ENCODE measurements at places on chromosomes 1 and 21. TPM values are rescaled to one million over a fixed set of nuclear protein-coding genes. Genes with fewer than 3 reads are reported as not detected.

GRCh38 chr21:38306433-38307141 lies 49.8 kb downstream of the KCNJ15 start:
- H3K27ac ChIP-seq = peak overlapping the region; percentile 61
- H3K4me1 ChIP-seq = peaks cover 22% of the 10 kb centered on the region
- no peaks in the 10 kb centered on the region for H3K27me3 ChIP-seq
- H3K36me3 ChIP-seq = no peaks in the 10 kb centered on the region

DNA sequence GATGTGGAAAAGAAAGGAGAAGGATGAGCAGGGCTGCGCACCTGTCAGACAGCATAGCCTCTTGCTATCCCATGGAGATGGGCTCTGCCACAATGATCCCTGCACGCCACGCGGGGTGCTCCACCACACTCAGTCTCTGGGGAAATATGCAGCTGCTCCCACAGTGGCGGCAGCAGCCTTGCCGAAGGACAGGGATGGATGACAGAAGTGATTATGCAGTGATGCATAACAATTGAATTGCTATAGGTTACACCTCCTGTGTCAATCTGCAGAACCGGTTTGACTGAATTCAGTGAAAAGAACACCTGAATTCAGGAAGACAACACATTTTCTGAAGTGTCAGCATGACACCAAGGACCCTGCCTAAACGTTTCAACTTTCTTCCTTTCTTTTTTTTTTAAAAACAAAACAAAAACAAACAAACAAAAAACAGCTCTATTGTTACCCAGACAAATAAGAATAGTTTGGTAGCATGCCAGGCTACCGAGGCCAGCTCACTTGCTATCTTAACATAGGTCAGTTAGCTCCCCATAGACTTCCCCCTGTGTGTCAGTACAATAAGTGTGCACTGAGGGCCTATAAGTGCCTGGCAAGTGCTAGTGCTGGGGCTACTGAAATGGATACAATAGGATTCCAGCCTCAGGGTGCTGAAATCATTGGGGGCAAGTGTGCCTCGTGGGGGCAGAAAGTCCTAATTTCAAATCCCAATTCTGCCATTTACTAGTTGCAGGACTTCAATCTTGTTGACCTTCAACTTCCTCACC lies 127.6 kb upstream of the LMO4 start:
- no peak overlapping the region for H3K27ac ChIP-seq
- peaks cover 38% of the 10 kb centered on the region for H3K27me3 ChIP-seq
- DNase-seq = no peak
- H3K36me3 ChIP-seq = no peaks in the 10 kb centered on the region
- peaks cover 9% of the 10 kb centered on the region for H3K4me1 ChIP-seq

- no peak for DNase-seq
- H3K27ac ChIP-seq = no peak overlapping the region
- no peaks in the 10 kb centered on the region for H3K36me3 ChIP-seq
- H3K27me3 ChIP-seq = no peaks in the 10 kb centered on the region
- no peak overlapping the region for H3K4me3 ChIP-seq
- no peaks in the 10 kb centered on the region for H3K4me1 ChIP-seq
Measured at GRCh38 chr1:9058465-9058864, 11.0 kb downstream of the SLC2A5 start.

The CLEC20A gene
- total RNA-seq = not detected

DNA sequence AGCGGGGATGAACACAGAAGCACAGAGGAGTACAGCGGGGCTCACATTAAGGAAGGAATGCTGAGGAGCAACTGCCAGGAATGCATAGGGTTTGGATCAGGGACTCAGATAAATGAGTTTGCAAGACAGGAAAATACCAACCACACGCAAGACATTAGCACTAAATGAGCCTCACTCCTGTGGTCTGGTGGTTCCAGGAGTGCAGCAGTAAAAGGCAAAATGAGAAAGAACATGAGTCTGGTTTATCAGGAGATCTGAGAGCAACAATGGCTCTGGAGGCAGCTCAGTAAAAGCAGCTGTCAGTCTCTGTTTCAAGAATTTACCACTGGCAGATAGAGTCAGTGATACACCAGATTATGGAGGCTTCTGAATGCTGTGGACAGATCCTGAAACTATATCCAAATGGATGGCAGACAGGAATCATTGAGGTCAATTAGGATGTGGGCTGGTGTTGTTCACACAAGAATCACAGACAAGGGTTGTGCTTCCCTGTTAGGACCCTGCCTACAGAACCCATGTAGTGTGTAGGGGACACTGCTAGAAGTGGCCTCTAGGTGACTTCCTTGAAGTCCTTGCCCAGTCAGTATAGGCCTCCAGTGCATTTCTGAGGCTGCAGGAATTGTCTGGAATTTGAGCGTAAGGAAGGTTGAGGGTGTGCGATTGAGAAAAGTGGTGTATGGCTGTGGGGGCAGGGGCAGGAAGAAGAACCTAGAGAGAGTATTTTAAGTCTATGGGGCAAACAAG lies 50.3 kb downstream of the CASQ2 start:
- peaks cover 38% of the 10 kb centered on the region for H3K4me1 ChIP-seq
- no peak for DNase-seq
- no peaks in the 10 kb centered on the region for H3K27me3 ChIP-seq
- H3K27ac ChIP-seq = peak overlapping the region; percentile 60

GRCh38 chr1:21346365-21347071 lies 56.3 kb upstream of the ECE1 start:
- H3K36me3 ChIP-seq = no peaks in the 10 kb centered on the region
- H3K27me3 ChIP-seq = peaks cover 15% of the 10 kb centered on the region
- DNase-seq = no peak
- no peak overlapping the region for H3K27ac ChIP-seq
- no peak overlapping the region for H3K4me3 ChIP-seq
- peaks cover 15% of the 10 kb centered on the region for H3K4me1 ChIP-seq

The ADAM30 gene
- not detected for total RNA-seq

DNA sequence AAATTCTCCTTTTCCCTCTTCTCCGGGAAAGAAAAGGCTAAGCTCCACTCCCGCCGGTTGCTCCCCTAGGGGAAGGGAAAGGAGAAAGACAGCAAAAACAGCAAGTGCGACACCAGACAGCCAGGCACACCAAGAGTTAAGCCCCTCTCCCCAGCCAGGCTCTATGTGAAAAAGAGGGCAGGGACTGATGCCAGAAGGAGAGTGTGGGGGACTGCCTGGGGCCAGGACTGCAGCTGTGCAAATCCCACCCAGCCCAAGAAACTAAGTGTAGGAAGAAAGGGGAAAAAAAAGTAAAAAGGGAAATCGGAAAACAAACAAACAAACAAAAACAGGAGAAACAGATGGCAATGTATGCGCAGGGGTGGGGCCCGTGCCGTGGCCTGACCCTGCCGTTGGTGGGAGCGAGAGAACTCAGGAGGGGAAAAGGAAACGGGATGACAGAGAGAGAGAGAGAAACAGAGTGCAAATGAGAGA lies 27.7 kb upstream of the FMO1 start:
- H3K4me1 ChIP-seq = peaks cover 37% of the 10 kb centered on the region
- H3K27ac ChIP-seq = peak overlapping the region; percentile 94
- H3K36me3 ChIP-seq = no peaks in the 10 kb centered on the region
- H3K27me3 ChIP-seq = no peaks in the 10 kb centered on the region
- peak overlapping the region; percentile 64 for H3K4me3 ChIP-seq

DNA sequence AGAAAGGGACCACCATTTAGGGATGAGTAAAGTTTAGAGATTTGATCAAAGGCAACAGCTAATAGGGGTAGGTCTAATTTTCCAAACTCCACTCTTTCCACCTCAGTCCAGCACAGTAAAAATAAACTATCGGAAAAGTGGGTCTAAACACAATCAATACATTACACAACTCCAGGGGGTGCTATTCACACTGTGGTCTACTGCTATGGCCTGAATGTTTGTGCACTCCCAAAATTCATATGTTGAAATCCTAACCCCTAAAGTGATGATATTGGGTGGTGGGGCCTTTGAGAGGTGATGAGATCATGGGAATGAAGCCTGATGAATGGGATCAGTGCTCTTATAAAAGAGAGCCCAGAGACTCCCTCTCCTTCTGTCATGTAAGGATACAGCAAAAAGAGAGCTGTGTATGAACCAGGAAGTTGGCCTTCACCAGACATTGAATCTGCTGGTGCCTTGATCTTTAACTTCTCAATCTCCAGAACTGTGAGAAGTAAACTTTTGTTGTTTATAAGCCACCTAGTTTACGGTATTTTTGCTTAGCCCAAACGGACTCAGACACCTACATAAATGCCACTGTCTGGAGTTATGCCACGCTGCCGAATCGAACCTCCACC lies 193.9 kb downstream of the OMA1 start:
- H3K36me3 ChIP-seq = peaks cover 3% of the 10 kb centered on the region
- H3K4me3 ChIP-seq = no peak overlapping the region
- H3K27ac ChIP-seq = no peak overlapping the region
- DNase-seq = no peak
- no peaks in the 10 kb centered on the region for H3K27me3 ChIP-seq

DNA sequence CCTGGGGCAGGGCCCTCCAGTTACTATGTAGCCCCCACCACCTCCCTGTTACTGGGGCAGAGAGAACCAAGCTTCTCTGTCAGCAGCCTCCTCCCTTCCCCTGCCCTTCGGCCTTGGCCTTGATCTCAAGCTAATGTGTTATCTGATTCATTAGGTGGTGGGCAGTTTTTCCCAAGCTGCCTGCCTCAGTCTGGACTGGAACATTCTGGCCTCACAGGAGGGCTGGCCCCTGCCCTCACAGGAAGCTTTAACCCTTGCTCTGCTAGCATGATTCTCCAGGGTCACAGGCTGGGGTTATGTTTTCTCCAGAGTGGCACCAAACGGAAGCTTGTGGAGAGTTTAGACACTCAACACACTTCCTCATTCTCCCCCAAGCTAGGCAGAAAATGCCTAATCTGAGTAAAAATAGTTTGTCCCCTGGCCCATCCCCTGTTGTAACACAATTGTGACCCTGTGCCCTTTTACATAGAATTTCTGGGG lies 37.2 kb upstream of the SLC6A9 start:
- DNase-seq = no peak
- no peak overlapping the region for H3K27ac ChIP-seq
- no peaks in the 10 kb centered on the region for H3K4me1 ChIP-seq
- no peak overlapping the region for H3K4me3 ChIP-seq

DNA sequence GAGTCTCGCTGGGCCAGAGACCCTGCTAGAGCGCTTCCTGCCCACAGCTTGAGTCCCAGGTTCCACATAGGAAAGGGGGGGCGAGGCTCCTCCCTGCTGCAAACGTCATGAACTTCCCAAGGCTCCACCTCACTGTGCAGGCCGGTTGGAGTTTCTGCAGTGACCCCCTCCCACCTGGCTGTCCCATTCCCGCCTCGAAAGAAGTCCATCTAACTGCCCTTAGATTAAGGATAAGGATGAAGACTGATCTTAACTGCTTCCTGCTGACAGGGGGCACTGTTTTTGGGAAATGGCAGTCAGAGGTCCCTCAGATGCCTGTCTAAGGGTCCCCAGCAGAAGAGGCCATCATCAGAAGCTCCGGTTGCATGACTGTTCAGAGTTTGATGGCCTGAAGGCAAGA lies 62.7 kb downstream of the STUM start:
- peaks cover 5% of the 10 kb centered on the region for H3K27me3 ChIP-seq
- H3K27ac ChIP-seq = no peak overlapping the region
- H3K36me3 ChIP-seq = no peaks in the 10 kb centered on the region
- H3K4me3 ChIP-seq = no peak overlapping the region

The GNG12 gene
- 40.5 TPM for total RNA-seq

- no peak overlapping the region for H3K4me3 ChIP-seq
- no peaks in the 10 kb centered on the region for H3K36me3 ChIP-seq
- no peak for DNase-seq
- no peak overlapping the region for H3K27ac ChIP-seq
- H3K4me1 ChIP-seq = no peaks in the 10 kb centered on the region
Measured at GRCh38 chr1:189217646-189218045, 1260.0 kb downstream of the BRINP3 start.

GRCh38 chr1:78333502-78333901 lies 157.3 kb upstream of the PTGFR start:
- no peak overlapping the region for H3K27ac ChIP-seq
- H3K4me1 ChIP-seq = no peaks in the 10 kb centered on the region
- H3K4me3 ChIP-seq = no peak overlapping the region
- DNase-seq = no peak

DNA sequence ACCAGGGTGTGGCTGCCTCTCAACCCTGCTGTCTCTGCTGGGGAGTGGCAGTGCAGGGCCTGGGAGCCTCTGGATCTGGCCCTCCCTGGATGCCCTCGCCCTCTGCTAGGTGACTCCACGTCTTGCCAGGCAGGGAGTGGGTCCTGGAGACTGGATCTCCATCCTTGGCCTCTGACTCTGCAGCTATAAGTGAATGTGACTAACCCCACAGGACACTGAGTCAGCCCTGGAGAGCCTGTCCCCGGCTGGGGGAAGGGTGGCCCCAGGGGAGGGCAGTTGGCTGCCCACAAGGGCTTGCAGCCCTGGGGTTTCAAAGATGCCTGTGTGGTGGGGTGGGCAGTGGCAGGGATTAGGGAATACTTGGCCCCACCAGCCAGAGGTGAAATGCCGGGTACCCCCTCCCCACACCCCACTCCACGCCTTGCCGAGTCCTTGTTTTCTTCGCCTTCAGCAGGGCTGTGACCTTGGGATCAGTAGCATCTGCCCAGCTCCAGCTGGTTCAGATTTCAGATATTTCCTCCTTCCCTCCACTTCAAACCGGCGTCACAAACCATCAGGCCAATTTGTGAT lies 1.9 kb upstream of the MYBPH start:
- H3K4me1 ChIP-seq = peaks cover 11% of the 10 kb centered on the region
- no peak for DNase-seq
- no peaks in the 10 kb centered on the region for H3K27me3 ChIP-seq
- no peaks in the 10 kb centered on the region for H3K36me3 ChIP-seq
- H3K27ac ChIP-seq = peak overlapping the region; percentile 60
- H3K4me3 ChIP-seq = no peak overlapping the region

- no peak for DNase-seq
- H3K27me3 ChIP-seq = no peaks in the 10 kb centered on the region
- H3K27ac ChIP-seq = no peak overlapping the region
- peaks cover 7% of the 10 kb centered on the region for H3K36me3 ChIP-seq
- H3K4me3 ChIP-seq = no peak overlapping the region
- no peaks in the 10 kb centered on the region for H3K4me1 ChIP-seq
Measured at GRCh38 chr1:80929868-80930508, 870.7 kb upstream of the ADGRL2 start.

DNA sequence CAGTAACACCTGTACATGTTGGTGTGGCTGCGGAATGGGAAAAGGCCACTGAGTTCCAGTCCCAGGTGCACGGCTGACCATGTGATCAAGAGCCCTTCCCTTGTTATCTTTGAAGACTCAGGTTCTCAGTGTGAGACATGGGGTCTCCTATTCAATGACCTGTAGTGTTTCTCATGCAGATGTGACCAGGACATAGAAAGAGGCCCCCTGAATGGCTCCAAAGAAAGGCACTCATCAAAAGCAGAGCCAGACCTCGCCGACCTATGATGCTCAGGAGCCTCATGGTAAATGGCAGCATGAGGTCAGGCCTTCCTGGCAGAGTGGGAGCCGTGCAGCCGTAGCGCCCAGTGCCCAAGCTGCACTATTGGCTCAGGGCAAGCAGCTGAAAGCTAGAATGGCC lies 42.3 kb upstream of the HAO2 start:
- H3K27me3 ChIP-seq = peaks cover 16% of the 10 kb centered on the region
- H3K4me1 ChIP-seq = peaks cover 25% of the 10 kb centered on the region
- no peak for DNase-seq
- no peak overlapping the region for H3K27ac ChIP-seq
- H3K36me3 ChIP-seq = no peaks in the 10 kb centered on the region

GRCh38 chr21:35559829-35560225 lies 500.5 kb downstream of the SETD4 start:
- no peak overlapping the region for H3K4me3 ChIP-seq
- H3K27me3 ChIP-seq = peaks cover 8% of the 10 kb centered on the region
- no peak for DNase-seq

The IGSF3 gene
- 59.2 TPM for total RNA-seq
